CD8-positive, alpha-beta T cell (primary cell): ENCODE measurements at places on chromosomes 5 and 9.

- DNase-seq = no peak
These were observed 116.9 kb downstream of the RAB3C start for GRCh38 chr5:58699762-58700118.

GRCh38 chr5:37838152-37838932 lies 1.5 kb downstream of the GDNF start:
- DNase-seq = no peak

GRCh38 chr9:69556707-69557106 lies 115.5 kb downstream of the APBA1 start:
- DNase-seq = no peak

GRCh38 chr9:10443868-10444204 lies 169.0 kb downstream of the PTPRD start:
- no peak for DNase-seq

- DNase-seq = no peak
These were observed 4.0 kb upstream of the TYRP1 start for GRCh38 chr9:12689233-12689632.

DNA sequence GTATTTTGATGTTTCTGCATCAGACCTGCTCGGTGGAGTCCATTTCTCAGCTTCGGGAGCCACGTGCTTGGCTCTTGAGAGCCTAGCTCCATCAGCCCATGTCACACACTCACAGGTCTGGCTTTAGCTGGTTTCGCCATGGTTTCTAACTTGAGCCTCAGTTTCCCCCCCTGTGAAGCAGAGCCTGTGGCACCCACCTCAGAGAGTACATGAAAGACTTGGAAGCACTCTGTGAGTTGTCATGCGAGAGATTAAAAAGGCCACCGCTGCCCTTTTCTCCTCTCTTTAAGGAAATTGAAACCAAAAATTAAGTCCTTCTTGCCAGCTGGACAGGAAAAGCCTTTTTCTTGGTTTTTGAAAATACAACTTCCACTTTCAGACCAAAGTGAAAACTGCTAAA lies 8.8 kb downstream of the TENT4A start:
- no peak for DNase-seq

- no peak for DNase-seq
These were observed 1.8 kb upstream of the LNPEP start for GRCh38 chr5:96933764-96934707.

- no peak for DNase-seq
These were observed 8.1 kb downstream of the SPDL1 start for GRCh38 chr5:169591636-169592035.

DNA sequence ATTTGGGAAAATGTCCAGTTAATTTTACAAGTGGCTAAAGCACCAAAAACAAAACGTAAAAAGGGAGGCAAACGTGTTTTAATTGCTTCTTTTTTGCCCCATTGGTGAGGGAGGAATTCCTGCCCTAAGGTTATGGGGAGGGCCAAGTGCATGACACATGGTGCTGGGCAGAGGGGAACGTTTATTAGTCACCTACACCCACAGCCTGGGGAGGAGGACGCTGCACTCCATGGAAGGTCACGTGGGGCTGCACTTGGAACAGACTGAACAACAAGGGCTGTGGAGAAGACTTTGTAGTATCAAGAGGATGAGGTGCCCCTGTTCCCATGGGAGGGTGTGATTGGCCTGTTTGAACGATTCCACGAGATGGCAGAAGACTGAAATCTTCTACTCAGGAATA lies 13.7 kb upstream of the ADAMTS16 start:
- DNase-seq = no peak

- DNase-seq = no peak
These were observed 35.3 kb upstream of the TMED7 start for GRCh38 chr5:115661101-115661500.

- no peak for DNase-seq
These were observed 1359.1 kb upstream of the CDH9 start for GRCh38 chr5:28397502-28397941.

- DNase-seq = no peak
These were observed 10.9 kb upstream of the PCDHB1 start for GRCh38 chr5:141040093-141040770.

- DNase-seq = no peak
These were observed 55.6 kb downstream of the EHMT1 start for GRCh38 chr9:137674307-137674975.

DNA sequence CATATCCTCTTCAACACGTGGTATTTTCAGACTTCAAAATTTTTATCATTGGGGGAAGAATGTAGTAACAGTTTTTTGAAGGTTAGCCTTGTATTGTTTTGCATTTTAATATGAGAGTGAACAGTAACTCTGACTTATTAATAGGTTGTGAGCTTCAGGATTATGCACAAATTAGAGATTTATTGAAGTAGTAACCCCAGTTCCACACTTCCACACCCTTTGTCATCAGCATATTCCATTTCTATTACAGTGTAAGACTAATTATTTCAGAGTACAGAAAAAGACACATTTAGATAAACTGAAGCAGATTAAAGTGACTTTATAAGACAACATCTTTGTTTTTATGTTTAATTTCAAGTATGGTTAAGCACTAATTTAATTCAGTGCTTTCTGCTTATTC lies 105.7 kb downstream of the CDC42SE2 start:
- DNase-seq = no peak

- DNase-seq = no peak
These were observed 126.7 kb downstream of the PRKACG start for GRCh38 chr9:68887232-68887631.

DNA sequence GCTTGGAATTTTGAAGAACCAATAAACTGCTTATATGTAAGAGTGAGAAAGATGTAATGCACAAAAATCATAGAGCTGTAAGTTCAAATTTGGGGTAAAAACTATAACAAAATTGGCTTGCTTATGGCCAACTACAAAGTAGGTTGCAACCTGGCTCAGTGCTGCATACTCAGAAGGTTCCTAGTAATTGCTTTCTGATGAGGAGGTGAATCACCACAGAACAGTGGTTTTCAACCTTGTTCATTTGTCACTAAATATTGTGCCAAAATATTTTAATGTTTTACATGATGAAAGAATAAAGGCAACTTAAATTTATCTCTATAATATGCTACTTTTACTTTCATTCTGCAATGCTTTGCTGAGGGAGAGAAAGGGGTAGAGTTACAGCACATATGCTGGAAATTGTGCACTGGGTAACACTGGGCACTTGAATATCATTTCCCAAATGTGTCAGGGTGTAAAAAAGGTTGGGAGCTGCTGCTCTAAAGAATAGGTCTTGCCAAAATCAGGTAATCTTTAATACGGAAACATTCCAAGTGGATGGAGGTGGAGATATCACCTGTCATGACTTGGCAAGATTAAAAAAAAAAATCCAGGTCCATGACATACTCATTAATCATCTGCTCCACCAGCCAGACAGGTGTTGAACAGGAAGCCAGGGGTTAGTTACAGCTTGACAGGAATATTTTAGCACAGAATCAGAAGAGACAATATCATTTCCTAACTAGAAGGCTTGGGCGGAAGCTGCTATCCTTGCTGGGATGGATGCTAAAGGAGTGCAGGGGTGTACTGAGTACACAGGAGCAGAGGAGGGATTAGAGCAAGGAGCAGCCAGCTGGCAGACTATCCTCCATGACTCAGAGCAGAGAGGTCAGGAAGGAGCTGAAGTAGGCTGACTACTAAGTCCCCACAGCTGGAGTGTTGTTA lies 34.6 kb upstream of the CCL21 start:
- DNase-seq = no peak

- no peak for DNase-seq
These were observed 270.5 kb downstream of the SMARCA2 start for GRCh38 chr9:2285416-2286332.

- no peak for DNase-seq
These were observed 3.6 kb downstream of the RIC1 start for GRCh38 chr9:5632540-5632939.

GRCh38 chr9:16716601-16717000 lies 153.9 kb downstream of the BNC2 start:
- no peak for DNase-seq

- no peak for DNase-seq
These were observed 79.6 kb downstream of the MYO10 start for GRCh38 chr5:16856531-16856930.

DNA sequence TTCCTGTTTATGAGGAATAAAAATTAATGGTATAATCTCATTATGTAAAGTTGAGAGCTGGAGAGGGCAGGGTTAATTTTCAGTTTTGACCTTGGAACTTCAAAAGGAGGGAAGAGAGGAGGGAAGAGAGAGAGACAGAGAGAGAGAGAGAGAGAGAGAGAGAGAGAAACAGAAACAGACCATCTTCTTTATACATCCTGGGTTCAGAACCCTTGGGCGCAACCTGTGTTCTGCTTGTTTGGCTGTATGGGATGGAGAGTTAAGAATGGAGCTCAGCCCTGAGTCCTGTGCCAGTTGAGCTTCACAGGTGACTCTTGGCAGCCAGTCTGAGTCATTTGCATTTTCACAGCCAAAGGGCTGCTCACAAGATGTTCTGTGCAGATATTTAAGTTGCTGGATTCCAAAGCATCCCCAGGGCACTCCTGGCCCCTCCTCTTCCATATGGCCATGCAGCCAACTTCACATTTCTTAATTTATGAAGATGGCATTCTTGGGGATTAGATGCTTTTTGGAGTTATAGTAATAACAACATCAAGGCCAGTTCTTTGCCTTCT lies 143.5 kb downstream of the CARTPT start:
- DNase-seq = no peak

GRCh38 chr9:110707419-110707818 lies 38.8 kb downstream of the MUSK start:
- DNase-seq = no peak

GRCh38 chr5:59143926-59144333 lies 561.1 kb downstream of the RAB3C start:
- no peak for DNase-seq

DNA sequence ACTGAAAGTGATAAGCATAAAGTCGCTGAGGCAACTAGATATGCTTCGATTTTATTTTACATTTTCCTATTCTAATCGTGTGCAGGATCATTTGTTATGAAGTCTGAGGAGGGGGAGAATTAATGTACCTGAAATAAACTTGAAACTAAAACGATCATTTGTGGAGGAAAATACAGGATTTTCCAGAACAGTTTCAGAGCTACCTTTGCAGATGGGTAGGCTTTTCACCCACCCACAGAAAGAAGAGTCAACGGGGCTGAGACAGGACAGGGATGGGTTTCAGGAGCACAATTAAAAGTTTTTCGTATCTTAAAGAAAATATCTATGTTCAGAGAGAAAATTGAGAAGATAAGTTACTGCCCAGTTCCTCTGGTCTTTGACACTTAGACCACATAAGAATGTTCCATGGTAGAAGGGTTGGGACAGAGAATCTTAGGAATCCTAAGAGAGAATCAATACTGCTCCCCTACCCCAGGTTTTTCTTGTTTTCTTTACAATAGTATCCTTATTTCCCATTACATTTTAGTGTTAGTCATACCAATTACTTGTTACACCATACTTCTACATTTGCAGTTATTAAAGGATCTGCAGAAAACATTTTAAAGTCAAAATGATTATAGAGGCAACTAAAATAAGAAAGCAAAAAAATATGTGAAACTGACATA lies 211.4 kb downstream of the DEPDC1B start:
- DNase-seq = no peak

DNA sequence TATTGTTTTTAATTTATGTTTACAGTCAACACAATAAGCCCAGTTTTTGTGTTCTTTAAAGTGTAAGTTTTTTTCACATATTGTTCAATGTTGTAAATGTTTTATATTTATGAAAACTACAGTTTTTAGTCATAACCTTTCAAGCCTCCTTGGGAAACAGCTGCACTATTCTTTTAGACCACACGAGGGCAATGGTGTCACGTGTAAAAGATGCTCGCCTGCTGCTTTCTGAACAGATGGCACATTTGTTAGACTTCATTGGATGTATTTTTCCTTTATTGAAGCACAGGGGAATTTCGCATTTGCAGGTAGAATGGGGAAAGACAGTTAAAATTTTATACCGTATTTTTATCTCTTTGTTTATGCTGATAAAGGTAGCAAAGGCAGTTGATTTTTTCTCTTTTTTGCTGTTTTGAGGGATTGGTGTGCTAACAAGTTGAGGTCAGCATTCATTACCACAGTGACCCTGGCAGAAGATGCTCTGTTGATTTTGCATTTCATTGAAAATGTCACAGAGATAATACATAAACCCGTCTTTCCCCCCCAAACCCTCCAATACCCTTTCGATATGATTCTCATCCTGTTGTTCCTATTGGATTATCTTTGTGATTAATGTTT lies 59.0 kb downstream of the MAT2B start:
- peak; percentile 49 for DNase-seq

DNA sequence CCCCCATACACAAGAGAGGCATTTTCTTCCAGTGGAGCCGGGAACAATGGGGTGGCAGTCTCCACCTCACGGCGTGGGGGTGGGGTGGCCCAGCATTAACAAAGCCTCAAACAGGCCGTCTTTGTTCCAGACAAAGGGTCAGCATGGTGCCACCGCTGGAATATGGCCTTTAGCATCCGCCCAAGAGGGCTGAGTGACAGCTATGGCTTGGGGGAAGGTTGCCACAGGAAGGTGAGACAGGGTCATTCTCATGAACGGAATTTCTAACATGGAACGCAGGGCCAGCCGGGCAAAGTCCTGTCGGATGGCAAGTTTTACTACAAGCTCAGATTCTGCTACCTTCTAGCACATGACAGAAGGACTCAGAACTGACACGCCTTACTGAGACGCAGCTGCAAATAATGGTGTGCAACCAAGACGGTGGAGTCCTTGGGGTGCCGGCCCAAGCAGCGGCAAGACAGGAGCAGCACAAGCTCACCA lies 64.0 kb downstream of the OTULIN start:
- DNase-seq = no peak

- no peak for DNase-seq
These were observed 36.3 kb upstream of the SHISAL2B start for GRCh38 chr5:64653766-64654560.

GRCh38 chr5:59125011-59125961 lies 542.4 kb downstream of the RAB3C start:
- no peak for DNase-seq

- no peak for DNase-seq
These were observed 22.6 kb downstream of the DBH start for GRCh38 chr9:133658442-133659431.

DNA sequence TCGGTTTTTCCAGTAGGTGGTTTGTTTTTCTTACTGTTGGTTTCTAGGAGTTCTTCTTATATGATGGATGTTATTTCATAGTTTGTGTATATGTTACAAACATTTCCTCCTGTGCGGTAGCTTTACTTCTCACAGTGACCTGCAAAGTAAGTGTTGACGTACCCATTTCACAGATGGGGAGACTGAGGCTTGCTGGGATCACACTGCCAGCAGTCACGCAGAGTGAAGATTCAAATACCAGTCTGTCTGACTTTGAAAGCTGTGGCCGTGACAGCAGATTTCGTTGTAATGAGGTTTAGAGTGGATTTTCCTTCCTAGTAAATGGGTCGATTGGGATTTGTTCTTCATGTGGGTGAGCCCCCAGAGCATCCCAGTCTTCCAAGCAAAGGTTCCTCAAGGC lies 13.0 kb downstream of the DBH start:
- DNase-seq = no peak
